ENCODE measurements at places on chromosomes 2 and 18.
A peak's percentile ranks its signal among the peaks of the same experiment; 100 is the strongest.

- no peak for DNase-seq
Observed at GRCh38 chr2:36389091-36389564, 33.5 kb downstream of the CRIM1 start.

DNA sequence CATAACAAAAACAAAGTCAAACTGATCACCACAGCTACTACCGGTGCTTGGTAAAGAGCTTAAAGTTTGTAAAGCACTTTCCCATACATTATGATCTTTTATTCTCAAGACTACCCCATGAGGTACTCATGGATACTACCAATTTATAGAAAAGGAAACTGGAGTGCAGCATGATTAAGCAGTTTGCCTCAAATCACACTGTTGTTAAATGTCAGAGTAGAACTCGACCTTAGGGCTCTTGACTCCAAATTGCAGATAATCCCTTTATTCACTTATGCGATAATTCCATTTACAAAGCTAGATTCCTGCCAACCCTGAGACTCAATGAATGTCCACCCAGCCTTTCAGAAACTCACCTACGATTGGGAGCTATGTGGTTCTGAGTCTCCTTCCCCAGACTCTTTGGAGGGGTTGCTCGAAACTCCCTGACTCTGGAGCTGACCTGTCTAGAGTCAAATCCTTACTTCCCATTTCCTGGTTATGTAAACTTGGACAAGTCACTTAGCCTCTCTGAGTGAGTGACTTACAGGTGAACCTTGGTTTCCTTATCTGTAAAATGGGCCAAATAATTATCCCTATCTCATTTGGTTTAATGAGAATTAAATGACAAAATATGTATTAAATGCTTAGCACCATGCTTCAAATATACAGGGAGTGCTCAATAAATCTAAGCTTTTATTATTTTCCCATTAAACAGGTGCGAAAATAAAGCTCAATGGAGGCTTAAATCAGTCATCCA lies 47.4 kb downstream of the PSD4 start:
- DNase-seq = no peak

GRCh38 chr2:40367032-40367431 lies 84.9 kb downstream of the SLC8A1 start:
- no peak for DNase-seq

- peak; percentile 66 for DNase-seq
Observed at GRCh38 chr2:85537600-85538506, 1.1 kb upstream of the MAT2A start.

DNA sequence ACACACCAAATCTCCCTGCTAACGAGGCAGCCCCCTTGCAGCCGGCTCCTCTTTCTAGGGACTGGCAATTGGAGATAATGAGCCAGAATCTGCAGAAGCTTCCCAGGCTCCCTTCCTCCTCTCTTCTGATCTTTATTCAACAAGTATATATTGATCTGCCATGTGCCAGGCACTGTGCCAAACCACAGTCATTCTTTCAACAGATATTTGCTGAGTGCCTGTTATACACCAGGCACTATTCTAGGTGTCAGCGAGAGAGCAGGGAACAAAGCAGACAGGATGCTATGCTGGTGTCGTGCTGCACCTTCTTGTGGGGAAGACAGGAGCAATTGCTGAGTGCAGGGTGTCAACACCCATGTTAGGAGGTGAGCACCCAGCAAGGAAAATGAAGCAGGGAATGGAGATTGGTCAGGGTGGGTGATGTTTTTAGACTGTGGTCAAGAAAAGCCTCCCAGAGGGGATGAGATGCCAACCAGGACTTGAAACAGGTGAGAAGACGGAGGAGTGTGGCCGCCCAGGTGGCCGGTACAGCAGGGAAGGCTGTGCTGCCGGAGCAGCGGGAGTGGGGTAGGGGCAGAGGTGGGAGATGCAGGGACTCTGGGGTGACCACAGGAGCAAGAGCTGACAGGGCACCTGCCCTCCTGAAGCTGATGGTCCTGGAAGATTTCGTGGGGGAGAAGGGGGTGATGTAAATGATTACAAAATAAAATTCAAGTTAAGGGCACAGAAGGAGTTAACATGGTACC lies 307.6 kb upstream of the RAB12 start:
- DNase-seq = no peak

GRCh38 chr2:150909613-150910012 lies 352.1 kb downstream of the RBM43 start:
- DNase-seq = no peak

DNA sequence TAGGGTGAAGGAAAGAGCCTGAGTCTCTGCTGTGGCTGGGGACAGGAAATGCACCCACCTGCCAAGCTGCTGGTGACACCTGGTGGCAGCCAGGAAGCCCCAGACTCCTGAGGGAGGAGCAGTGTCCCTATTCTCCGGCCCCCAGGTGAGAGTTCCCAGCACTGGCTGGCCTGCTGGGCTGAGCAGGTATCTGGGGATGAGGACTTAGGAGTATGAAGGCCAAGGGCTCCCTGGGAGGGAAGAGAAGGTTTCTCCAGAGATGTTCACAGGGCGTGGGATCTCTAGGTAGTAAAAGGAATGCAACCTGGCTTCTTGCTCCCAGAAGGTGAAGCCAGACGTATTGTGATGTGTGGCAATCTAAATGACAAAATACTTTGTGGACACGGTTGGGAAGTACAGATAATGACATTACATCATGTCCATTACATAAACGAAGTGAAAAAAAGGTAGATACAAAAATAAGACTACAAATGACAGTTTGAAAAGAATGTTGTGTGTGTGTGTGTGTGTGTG lies 75.8 kb upstream of the SLC1A4 start:
- DNase-seq = peak; percentile 70

- DNase-seq = no peak
Observed at GRCh38 chr18:79805926-79806487, 8.3 kb downstream of the KCNG2 start.
